Right lung (tissue), 10 donors: ENCODE measurements at places on chromosomes 7 and 10. TPM values are rescaled to one million over a fixed set of nuclear protein-coding genes. Genes with fewer than 3 reads are reported as not detected.

The CYP3A7 gene
- 16.8 TPM for polyA plus RNA-seq

The GPC2 gene
- 18.4 TPM for polyA plus RNA-seq

The CAMK2B gene
- polyA plus RNA-seq: 0.85 TPM

DNA sequence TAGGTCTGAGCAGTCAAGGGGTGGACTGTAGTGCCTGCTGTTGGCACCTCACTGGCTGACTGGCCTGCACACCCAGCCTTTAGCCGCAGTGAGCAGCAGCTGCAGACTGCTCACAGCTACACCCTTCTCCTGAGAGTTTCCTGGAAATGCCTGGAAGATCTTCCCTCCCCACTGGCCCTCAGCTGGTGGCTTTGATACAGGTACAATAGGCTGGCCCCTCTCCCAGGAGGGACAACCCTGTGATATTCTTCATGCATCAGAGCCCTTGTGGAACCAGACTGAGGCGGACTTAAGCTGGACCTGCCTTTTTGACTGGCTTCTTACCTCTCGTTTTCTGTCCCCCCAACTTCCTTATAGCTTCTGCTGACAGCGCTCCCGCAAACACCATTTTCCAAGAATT lies 6.4 kb downstream of the GCK start:
- DNase-seq: no peak

DNA sequence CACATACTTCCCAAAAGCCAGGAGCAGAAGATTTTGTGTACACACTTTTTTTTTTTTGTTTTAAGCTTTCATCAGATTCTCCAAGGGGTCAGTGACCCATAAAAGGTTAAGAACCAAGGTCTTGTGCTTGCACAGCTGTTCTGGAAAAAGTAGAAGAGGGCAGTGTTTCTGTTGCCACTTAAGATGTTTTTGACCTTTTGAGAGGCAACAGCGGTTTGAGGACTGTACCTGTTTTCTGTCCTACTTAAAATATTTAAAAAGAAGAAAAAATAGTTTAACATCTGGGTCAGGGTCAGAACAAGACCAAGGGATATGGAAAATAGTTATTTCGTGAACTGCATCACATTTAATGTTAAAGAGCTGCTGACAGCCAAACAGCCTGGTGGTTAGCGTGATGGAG lies 32.9 kb downstream of the AUTS2 start:
- no peak for DNase-seq

GRCh38 chr7:75689246-75690099 lies 49.3 kb downstream of the HIP1 start:
- DNase-seq: no peak

DNA sequence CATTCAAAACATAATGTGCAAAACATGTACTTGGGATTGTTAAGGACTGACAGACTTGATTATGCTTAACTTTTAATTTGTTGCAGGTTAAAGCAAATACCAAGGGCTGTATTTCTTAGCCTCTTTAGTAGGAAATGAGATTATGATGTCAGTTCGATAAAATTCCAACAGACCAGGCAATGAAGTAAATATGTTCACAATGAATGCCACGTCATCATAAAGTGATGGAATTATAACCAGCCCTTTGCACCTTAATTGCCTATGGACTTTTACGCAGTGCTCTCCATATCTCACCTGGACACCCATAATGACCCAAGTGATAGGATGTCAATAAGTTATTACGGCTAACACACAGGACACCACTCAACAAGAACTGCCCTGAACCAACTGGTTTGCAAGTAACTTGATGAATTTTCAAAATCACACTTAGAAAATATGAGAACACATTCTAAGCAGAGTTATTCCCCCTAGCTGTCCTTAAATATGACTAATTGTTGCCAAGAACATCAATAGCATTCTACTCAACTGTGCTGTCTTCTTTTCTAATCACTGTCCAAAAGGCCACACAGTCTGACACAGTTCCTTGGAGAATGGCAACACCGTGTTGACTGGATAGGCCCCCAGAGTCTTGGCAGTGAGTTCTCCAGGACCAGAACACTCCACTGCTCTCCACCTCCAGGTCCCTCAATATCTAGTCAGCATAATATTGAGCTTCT lies 115.0 kb downstream of the CHCHD3 start:
- DNase-seq: no peak

DNA sequence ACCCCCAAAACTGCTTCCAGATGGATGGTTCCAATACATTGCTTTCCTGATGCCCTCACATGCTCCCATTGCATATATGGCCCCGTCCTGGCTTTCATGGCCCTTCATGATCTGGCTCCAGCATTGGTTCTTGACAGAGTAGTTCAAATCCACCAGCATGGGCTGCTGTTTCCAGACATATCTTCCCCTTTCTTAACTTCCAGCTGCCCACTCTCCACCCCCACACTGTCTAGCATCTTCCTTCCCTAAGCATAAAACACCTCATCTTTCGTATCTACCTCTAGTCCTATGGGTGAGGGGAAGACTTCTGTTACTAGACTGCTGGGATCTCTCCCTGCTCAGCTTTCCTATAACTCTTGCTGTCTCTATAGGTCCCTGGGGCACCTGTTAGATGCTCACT lies 13.2 kb upstream of the GOLGA7B start:
- DNase-seq: no peak

DNA sequence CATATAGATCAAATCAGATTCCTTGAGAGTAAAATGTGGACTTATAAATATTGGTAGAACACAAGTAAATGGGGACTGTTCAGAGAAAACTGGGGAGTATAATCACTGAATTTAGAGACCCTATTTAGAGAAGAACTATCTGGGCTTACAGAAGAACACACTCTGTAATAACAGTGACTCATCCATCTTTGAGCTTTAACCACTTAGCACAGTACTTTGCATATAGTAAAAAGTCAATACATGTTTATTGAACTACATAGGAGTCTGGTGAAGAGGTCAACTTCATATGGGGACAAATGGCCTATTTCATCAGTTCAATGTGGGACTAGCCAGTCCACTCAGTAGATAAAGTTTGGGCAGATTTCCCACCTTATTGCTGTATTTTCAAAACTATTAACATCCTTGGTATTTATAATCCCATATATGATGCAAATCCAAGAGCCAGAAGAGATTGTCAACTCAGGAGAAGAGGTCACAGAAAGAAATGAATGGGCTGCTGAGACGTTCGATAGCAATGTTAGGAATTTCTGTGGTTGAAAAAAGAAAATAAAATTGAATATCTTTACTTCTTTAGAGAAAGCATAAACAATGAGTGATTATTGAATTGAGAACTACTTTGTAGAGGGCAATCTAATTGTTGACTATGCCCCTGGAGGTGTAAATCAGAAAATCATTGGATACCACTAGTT lies 119.3 kb upstream of the CACNA2D1 start:
- DNase-seq: no peak

GRCh38 chr10:79321494-79321882 lies 25.8 kb upstream of the PPIF start:
- DNase-seq: no peak

- DNase-seq: no peak
Measured at GRCh38 chr7:151447312-151447711, 7.4 kb upstream of the CRYGN start.

- DNase-seq: peak; percentile 47
Measured at GRCh38 chr7:8261711-8262695, at the start of gene ICA1. Gene ICA1 (minus strand): TSS chr7:8262167. CDS start chr7:8235926, 26,241 bp downstream.

DNA sequence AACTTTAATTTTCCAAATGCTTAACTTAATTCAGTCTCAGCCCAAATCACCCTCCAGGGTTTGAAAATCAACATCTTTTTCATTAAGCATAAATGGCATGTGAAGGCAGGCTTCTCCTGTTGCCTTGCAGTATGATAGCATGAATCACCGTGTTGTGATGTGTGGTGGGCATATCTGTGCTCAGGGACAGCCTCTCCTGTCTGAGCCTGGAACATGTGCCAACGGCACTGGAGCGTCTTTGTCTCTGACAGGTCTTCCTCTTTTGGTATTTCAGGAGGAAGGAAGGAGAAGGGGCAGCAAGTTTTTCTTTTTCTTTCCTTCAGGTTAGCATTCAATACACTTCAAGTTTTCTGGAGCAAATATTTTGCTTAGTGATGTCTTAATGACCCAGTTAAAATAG lies 57.6 kb downstream of the LRGUK start:
- DNase-seq: no peak

GRCh38 chr7:21305455-21306235 lies 122.2 kb upstream of the SP4 start:
- no peak for DNase-seq
